ENCODE measurements at places on chromosomes 6 and 20.

- no peak for DNase-seq
Measured at GRCh38 chr6:28696167-28696566, 170.5 kb downstream of the GPX5 start.

GRCh38 chr20:49694450-49695071 is 19.1 kb downstream of the B4GALT5 start:
- DNase-seq: no peak

DNA sequence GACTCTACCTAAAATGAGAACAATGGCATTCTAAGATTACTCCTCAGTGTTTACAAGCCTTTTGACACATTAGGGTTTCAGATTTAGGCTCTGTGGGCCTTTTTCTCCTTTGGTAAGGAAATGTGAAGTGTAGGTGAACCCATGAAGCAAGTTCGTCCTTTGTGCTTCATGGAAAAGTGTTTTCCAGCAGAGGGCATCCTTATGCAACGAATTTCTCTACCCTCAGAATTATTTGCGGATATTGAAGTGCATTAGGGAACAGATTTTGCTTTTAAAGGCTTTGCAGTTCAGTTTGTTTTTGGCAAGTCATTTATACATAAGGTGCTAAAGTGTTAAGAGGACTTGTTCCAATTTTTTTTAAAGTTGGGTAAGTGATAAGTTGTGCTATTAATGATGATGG is 55.7 kb upstream of the FERMT1 start:
- DNase-seq: no peak

GRCh38 chr6:30897882-30898281 is 10.1 kb upstream of the GTF2H4 start:
- no peak for DNase-seq

- DNase-seq: no peak
Measured at GRCh38 chr6:142746524-142746923, 198.5 kb downstream of the HIVEP2 start.

DNA sequence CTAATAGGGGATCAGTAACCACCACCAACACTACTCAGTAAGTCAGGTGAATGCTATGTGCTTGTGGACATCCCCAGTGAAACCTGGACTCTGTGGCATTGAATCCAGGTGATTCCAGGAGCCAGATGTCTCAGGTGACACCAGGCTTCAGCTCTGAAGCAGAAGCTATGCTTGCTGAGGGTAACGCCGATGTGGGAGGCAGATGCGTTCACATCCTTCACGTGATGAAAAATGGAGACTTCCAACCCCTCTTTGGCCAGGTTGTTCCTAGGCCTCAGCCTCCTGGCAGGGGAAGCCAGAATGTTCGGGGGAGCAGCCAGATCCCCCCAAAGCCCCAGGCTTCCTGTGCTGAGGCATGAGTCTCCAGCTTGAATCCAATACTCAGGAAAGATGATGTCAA is 209.8 kb upstream of the PDE10A start:
- no peak for DNase-seq

DNA sequence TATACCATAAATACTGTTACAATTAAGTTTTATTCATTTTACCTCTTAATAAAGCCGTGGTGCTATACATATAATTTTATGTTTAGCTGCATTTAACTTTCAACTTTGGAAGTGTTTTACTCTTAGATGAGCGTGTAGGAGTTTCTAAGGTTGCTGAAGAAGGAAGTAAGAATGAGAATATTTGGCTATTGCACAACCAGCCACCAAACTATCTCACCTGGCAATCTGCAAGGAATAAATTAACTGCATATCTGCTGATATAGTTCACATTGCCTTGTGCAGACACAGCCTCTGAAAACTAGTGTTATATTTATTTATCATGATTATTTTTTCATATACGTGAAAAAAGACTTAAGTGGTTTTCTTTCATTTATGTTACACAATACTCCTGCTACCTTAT is 230.4 kb downstream of the PLCB1 start:
- DNase-seq: no peak

DNA sequence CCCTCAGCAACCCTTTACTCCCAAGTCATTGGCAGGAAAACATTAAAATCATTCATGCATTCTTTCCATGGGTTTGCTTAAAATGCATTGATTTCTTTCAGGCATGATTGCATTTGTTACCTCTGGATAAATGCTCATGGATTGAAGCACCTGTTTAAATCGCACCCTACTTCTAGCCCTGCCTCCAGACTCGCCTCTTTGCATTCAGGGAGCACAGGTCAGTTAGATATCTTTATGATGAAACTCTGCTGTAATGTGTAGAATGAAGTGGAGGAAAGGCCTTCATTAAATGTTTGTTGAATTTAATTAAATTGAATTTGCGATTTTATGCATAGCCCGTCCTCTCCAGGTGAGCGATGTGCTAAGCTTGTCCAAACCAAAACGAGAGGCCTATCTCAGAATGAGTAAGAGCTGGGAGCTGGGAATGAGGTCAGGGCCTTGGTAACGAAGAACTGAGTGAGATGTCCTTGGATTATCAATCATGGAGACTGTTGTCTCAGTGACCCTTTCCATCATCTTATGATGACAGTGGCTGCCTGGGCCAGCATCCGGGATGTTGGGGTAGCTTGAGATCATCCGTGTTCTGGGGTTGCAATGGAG is 210.1 kb downstream of the SYNDIG1 start:
- no peak for DNase-seq

DNA sequence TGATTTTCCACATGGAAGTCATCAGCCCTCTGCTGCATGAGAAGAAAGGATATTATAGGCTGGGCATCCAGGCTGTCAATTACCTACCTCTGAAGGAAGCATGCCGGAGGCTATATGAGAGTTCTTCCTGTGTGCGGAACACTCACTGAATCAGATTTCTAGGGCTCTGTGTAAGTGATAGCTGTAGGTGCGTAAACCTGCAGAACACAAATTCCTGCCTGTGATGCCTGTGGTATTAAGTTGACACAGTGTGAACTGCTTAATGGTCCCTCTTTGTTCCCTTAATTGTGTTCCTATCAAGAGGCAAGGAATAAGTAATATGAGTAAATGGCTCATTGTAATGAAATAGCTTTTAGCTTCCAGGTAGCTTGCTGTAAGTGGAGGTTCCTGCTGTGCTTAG is 103.3 kb downstream of the ANKS1A start:
- no peak for DNase-seq

DNA sequence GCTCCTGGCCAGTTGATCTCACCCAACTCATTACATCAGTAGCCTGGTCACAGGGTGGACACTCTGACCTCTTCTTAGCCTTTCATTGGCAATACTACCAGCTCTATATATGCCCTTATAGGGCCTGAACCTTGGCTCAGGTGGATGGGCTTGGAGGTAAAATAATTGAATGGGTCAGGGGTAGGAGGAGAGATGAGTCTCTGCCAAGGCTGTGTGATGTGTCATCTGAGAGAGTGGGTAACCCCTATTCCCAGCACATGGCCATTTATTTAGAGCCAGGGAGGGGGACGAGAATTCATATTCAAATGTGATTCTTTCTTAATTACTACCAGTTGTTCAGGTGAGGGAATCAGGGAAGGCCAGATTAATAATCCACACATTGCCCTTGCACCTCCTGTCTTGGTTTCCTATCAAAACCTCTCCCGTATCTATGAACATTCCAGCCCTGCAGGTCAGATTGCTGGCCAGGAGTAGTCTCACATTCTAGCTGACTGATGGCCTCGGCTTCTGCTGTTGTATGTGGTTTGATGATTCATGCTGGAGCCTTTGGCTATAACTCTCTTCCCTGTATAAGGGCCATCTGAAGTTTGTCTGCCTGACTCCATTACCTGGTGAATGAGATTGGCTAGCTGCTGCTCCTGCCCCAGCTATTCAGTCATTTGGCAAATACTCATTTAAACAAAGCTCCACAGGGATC is 13.4 kb downstream of the C20orf173 start:
- DNase-seq: no peak

DNA sequence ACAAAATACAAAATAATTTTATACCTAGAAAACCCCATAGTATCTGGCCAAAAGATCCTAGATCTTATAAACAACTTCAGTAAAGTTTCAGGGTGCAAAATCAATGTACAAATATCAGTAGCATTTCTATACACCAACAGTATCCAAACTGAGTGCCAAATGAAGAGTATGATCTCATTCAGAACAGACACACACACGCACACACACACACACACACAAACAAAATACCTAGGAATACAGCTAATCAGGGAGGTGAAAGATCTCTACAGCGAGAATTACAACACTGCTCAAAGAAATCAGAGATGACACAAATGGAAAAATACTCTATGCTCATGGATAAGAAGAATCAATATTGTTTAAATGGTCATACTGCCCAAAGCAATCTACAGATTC is 49.2 kb downstream of the TOMM6 start:
- no peak for DNase-seq

GRCh38 chr6:88662163-88662580 is 301.2 kb downstream of the RNGTT start:
- DNase-seq: no peak

- no peak for DNase-seq
Measured at GRCh38 chr20:32241807-32242206, 34.1 kb downstream of the POFUT1 start.

DNA sequence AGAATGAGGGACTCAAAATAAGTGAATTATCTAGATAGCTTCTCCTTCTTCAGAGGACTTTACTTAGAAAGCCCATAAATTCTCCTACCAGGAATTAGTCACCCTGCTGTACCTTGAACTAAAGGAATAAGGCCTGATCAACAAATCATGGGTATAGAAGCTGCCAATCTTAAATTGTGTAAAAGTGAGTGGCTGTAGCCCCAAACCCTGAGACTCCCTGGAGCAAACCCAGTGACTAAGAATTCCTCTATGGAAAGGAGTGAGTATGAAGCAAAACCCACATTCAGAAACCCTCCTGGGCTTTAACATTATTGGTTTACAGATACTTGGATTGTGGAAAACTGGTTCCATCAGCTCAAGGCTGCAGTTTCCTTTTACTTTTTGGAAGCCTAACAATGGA is 285.8 kb upstream of the TBX18 start:
- DNase-seq: no peak

- no peak for DNase-seq
Measured at GRCh38 chr6:148175550-148176188, 167.0 kb upstream of the SASH1 start.

- no peak for DNase-seq
Measured at GRCh38 chr6:5537967-5538366, 276.7 kb downstream of the FARS2 start.

DNA sequence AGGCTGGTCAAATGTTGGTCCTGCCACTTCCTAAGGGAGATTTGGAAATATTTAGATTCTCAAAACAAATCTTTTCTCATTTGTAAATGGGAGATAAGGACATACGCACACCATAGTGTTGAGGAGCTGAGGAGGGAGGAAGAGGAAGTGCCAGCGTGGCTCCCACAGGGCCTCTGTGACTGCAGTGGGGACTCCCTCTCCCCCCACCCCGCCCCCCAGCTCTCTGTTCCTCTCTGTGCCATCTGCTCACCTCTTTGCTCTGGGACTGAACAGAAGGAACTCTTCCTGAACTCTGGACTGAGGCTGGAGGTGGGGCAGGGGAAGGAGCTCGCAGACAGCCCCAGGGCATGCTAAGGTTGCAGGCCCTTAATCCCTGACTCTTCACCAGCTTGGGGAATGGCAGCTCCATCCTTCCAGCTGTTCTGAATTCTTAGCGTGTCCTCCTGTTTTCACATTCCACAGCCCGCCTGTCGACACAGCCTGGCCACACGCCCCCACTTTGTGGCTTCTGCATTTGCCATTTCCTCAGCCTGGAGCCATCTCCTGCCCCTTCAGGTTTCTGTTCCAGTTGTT is 11.4 kb downstream of the DDX27 start:
- no peak for DNase-seq

- DNase-seq: no peak
Measured at GRCh38 chr20:13661070-13661685, 22.4 kb upstream of the TASP1 start.

GRCh38 chr6:75752365-75752764 is 3.3 kb downstream of the MYO6 start:
- DNase-seq: no peak

- DNase-seq: peak; percentile 48
Measured at GRCh38 chr6:83430611-83431544, at the start of gene ME1. TSS of gene ME1 (minus strand) at chr6:83431051. CDS start at chr6:83430954, 97 bp downstream.

- DNase-seq: no peak
Measured at GRCh38 chr20:24980291-24981053, 12.1 kb downstream of the APMAP start.

DNA sequence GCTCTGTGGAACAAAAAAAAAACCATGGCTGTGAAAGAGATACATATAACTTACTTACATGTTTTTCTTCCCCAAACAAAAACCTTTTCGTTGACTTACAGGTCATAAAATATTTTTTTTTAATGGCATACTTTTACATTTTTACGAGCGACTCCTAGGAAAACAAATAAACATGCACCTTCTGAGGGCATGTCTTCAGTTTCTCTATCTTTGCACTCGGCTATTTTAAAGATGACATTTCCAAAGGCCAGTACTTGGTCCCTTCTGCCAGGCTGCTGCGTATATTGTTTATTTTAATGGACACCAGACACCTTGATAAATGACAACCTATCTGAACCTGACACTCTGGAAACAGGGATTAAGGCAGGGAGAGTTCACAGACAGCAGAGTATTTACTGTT is 49.4 kb downstream of the PIGU start:
- no peak for DNase-seq

DNA sequence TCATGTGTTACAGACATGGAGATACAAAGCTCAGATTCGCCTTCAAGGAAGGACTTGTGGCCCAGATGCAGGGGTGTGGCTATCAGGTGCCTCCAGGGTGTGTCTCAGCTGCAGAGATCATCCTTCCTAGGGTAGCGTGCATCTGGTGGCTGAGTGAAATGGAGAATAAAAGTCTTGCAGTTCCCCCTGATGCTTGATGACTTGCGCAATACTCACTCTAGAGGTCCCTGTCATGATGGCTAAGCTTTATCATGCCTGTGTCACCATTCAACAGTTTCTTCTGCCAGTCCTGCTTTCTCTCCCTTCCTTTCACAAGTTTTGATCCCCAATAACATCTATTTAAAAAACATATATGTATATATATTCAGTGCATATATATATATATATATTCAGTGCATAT is 228.1 kb downstream of the PAX1 start:
- no peak for DNase-seq

DNA sequence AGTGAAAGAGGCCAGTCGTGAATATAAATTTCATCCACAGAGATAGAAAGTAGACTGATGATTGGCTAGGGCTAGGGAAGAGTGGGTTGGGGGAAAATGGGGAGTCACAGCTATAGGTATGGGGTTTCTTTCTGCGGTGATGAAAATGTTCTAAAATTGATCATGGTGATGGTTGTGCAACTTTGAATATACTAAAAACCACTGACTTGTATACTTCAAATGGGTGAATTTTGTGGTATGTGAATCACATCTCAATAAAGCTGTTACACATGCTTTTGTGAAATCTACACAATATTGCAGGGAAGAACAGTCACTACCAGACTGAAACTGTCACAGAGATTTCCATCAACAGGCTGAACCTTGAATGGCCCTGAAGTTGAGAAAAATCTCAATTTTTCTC is 61.5 kb downstream of the LYRM4 start:
- DNase-seq: peak; percentile 40
